AG10803 (cell line): ENCODE measurements at places on chromosomes 1 and 21.

DNA sequence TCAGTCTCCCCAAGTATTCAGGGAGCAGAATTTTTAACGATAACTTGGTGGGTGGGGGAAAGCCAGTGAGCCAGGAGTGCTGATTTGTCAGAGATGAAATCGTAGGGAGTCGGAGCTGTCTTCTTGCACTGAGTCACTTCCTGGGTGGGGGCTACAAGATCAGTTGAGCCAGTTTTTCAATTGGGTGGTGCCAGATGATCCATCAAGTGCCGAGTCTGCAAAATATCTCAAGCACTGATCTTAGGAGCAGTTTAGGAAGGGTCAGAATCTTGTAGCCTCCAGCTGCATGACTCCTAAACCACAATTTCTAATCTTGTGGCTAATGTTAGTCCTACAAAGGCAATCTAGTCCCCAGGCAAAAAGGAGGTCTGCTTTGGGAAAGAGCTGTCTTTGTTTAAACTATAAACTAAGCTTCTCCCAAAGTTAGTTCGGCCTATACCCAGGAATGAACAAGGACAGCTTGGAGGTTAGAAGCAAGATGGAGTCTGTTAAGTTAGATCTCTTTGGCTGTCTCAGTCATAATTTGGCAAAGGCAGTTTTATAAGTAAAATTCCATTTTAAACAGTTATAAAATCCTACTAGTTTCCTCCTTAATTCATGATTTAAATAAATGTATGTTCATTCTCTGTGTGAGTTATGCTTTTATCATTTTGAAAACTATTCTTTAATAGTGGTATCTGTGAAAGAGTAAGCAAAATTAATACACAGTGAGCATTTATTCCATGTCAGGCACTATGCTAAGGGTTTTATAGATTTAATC, 51.7 kb downstream of the SLC16A1 start:
- DNase-seq, result peak; percentile 72

DNA sequence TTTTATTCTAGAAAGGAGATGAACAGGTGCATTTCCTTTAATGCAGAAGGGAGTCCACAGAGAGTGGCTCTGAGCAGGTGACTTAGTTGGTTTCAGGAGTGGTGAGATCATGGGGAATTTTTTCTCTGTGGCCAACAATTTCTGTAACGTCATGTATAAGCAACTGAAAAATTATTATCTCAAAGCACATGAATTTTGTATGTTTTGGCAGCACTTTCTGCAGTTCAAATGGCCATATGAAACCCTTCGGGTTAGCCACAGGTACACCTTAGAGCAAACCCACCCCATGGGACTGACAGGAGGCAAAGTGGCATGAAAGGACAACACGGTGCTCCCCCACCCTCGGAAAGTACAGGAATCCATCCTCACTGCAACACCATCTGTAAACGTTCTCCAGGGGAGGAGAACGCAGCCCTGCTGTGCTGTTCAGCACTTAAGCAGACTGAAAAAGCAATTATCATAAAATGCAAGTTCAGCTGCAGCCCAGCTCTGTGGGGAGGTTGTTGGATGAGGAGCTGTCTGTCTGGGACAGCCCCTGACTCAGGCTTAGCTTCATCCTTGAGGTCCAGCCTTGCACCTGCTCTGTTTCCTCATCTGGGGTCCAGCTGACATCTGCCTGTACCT, 55.8 kb upstream of the CLDN14 start:
- no peak for DNase-seq

DNA sequence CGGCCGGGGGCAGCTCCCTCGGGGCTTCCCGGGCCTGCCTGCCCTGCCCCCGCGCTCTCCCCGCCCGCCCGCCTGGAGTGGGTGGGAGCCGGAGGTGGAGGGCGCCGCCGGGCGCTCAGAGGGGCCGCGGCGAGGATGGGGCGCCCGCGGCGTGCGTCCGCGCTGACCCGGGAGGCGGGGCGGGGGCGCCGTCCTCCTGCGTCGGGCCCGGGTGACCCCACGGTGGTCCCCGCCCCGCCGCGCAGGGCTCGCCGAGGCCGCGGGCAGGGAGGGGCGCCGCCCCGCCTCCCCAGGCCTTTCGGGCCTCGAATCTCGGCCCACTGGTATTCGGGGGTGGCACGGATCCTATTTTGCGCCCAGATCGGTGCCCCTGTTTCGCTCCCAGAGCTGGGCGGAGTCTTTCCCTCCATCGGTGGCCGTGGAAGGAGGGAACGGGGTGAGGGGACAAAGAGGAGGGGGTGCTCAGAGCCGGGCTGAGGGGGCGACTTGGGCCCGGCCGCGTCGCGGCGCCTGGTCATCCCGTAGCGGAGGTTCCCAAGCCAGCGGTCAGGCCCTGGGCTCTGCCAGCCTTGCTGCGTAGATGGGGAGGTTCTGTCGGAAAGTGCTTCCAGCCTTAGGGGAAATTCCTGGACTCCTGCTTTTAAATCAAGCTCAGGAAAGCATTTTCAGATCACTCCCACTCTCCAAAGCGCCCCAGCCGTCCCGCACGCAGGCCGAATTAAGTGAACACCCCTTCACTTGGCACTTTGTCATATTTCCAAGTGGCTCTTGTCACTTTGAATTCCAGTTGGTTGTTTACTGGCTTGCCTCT, 545 bp downstream of the PATJ start:
- DNase-seq, result peak; percentile 61

DNA sequence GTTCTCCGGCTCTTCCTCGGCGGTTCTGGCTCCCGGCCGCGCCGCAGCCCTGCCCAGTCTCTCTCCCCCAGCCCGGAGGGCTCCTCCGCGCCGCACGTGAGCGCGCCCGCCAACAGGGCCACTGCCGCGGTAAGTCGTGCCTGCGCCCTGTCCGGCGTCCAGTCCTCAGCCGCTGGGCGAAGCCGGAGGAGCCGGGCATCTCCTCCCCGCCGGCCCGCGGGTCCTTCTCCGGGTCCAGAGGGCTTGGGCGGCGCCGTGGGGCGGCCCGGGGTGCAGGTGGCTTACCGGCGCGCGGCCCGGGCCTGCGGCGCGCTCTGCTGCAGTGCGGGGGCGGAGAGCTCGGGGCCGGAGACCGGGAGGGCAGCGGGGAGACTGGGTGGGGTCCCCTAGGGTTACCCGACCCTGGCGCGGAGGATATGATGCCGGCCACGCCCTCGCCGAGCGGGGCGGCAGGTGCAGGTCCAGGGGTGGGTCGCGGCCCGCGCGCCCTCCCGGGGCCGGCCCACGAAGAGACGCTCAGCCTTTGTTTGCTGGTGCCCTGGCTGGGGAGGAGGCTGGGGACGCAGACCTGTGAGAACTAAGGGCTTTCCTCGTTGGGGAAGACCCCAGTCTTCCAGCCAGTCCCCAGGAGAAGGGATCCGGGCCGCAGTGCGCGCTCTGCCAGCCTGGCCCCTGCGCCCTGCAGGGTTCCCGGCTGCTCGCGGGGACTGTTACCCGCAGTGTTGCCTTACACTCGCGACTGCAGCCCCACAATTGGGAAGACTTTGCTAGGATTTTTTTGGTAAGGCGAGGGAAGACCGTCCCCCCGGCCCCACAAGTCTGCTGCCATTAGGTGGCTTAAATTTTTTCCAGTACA, at the start of gene DOP1B:
Gene DOP1B (plus strand): TSS at position 10 of the 856 bp plus-strand sequence. CDS start 7,910 bp downstream, outside the sequence.
- no peak for DNase-seq

DNA sequence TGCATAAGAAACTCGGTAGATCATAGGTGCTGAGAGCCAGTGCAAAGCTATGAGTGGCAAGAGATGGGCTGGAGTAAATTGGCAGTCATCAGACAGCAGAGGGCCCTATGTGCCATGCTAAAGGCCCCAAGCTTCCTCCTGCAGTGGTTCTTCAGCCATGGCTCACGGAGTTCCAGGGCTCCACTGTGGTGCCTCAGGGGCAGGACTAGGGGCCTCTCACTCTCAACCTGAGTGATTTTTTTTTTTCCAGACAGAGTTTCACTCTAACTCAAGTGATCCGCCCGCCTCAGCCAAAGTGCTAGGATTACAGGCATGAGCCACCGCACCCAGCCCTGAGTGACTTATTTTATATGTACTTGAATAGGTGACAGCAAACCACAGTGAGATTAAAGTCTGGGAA, 10.4 kb upstream of the GJA8 start:
- no peak for DNase-seq

DNA sequence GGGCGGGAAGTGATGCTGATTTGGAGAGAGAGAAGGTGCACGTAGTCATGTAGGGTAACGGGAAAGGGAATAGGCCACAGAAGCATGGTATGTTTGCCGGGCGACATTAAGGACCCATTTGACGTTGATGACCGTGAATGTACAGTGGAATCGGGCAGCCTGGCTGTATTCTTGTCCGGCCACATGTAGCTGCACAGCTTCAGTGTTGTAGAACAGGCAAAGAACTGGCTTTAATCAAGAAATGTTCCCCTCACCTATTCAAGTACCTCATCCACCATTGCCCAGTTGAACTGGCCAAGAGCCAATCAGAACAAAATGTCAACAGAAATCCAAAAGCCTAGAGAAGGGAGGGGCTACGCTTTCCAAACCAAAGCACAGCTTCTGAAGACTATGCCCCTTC, 104.8 kb downstream of the DHRS3 start:
- no peak for DNase-seq

DNA sequence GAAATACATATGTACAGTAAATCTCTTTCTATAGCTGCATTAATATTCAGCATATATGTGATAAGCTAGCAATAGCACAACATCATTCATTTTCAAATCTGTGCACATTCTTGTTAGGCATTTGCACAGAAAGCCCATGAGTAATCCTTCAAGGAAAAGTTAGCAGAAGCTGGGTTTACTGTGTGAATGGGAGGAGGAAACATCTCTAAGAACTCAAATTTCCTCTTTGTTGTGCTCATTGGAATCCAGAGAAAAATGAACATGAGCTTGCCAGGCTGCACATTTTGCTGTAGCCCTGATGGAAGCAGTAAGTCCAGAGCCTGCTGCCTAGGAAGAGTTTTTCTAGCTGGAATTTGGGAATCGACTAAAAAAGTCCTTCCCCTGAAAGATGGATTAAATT, 214.2 kb upstream of the FOXD3 start:
- DNase-seq, result peak; percentile 65

- DNase-seq, result peak; percentile 46
These were observed 48.8 kb upstream of the HMGB4 start for GRCh38 chr1:33815061-33815460.

- DNase-seq, result no peak
These were observed 8.9 kb upstream of the A3GALT2 start for GRCh38 chr1:33329600-33330305.
